ENCODE measurements at places on chromosomes 2 and 18. TPM values are rescaled to one million over a fixed set of nuclear protein-coding genes. Genes with fewer than 3 reads are reported as not detected.

The INHA gene
- not detected for total RNA-seq

The IL1RL2 gene
- total RNA-seq, result not detected

The RIT2 gene
- not detected for total RNA-seq

The CXXC1 gene
- 114 TPM for total RNA-seq

The CPO gene
- total RNA-seq, result not detected

The SERPINE2 gene
- 20.7 TPM for total RNA-seq

The LHCGR gene
- total RNA-seq, result not detected

The STPG4 gene
- 0.34 TPM for total RNA-seq

The POTEF gene
- not detected for total RNA-seq

The REG1B gene
- total RNA-seq, result not detected

The KHK gene
- 10.1 TPM for total RNA-seq

The LAMA1 gene
- not detected for total RNA-seq

The ZNF516 gene
- 3.8 TPM for total RNA-seq

The ANTXR1 gene
- total RNA-seq, result not detected

The AKAIN1 gene
- total RNA-seq, result not detected

The GDF7 gene
- not detected for total RNA-seq

The CD28 gene
- 128 TPM for total RNA-seq

The RASGRP3 gene
- 5.1 TPM for total RNA-seq

The SNED1 gene
- total RNA-seq, result 14.4 TPM

The RUFY4 gene
- 0.36 TPM for total RNA-seq

The WNT10A gene
- 0.15 TPM for total RNA-seq

The C2orf78 gene
- total RNA-seq, result not detected

The APOB gene
- total RNA-seq, result not detected

The KLHL30 gene
- total RNA-seq, result not detected

The PASK gene
- 58.5 TPM for total RNA-seq

The SEMA4F gene
- total RNA-seq, result 6.9 TPM

The LOXHD1 gene
- 0.13 TPM for total RNA-seq

The LYPD1 gene
- not detected for total RNA-seq

The ICA1L gene
- 2.8 TPM for total RNA-seq

The ERFE gene
- total RNA-seq, result 0.10 TPM

The COL3A1 gene
- total RNA-seq, result 0.51 TPM

The RAB6C gene
- not detected for total RNA-seq

The POTEJ gene
- total RNA-seq, result not detected

The SLC14A1 gene
- total RNA-seq, result 3.3 TPM

The UGT1A4 gene
- total RNA-seq, result not detected

All from activated naive CD4-positive, alpha-beta T cell treated with anti-CD3 and anti-CD28 coated beads, Interleukin-2, amount 10 ng/mL, durations not matched to agents 5 hours and 36 hours (primary cell).